Fibroblast of the aortic adventitia (primary cell): ENCODE measurements at places on chromosomes 16 and 17.

DNA sequence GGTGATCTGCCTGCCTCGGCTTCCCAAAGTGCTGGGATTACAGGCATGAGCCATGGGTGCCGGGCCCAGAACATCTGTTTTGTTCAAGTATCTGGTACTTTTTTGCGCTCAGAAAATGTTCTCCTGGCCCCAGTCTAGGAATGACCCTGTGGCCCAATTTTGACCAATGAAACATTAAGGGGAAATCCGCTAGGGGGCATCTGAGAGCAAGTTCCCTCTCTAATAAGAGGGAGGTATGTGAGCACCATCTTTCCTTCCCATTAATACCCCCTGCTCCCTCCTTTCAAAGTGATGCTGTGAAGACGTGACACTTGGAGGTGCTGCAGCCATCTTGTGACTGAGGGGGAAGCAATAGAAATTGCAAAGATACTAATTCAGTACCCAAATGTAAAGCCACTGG, 16.5 kb upstream of the CLEC3A start:
- no peak for DNase-seq

GRCh38 chr16:71630808-71631207, 4.8 kb downstream of the MARVELD3 start:
- DNase-seq: no peak

- DNase-seq: no peak
These were observed 22.7 kb downstream of the MYO15B start for GRCh38 chr17:75610103-75610984.

DNA sequence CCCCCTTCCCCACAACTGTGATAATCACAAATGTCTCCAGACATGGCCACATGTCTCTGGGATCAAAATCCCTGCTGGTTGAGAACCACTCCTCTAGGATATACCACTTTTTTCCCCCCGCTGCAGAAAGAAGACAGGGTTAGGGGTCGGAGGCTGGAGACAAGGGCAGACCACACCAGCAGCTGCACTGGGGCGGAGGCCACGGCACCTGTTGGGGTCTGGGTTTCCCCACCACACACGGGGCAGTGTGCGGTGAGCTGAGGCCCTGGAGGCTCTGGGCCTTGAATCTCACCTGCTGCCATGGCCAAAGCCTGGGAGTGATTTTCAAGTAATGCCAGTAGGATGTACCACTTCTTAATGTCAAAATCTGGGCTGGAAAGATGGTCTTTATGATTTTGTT, 320.5 kb downstream of the SNX29 start:
- no peak for DNase-seq

- no peak for DNase-seq
These were observed 21.7 kb downstream of the ACSF3 start for GRCh38 chr16:89115216-89115861.

- DNase-seq: no peak
These were observed 37.5 kb downstream of the ADCY7 start for GRCh38 chr16:50303605-50304466.

- DNase-seq: no peak
These were observed 44.4 kb downstream of the IRX3 start for GRCh38 chr16:54242199-54242598.

DNA sequence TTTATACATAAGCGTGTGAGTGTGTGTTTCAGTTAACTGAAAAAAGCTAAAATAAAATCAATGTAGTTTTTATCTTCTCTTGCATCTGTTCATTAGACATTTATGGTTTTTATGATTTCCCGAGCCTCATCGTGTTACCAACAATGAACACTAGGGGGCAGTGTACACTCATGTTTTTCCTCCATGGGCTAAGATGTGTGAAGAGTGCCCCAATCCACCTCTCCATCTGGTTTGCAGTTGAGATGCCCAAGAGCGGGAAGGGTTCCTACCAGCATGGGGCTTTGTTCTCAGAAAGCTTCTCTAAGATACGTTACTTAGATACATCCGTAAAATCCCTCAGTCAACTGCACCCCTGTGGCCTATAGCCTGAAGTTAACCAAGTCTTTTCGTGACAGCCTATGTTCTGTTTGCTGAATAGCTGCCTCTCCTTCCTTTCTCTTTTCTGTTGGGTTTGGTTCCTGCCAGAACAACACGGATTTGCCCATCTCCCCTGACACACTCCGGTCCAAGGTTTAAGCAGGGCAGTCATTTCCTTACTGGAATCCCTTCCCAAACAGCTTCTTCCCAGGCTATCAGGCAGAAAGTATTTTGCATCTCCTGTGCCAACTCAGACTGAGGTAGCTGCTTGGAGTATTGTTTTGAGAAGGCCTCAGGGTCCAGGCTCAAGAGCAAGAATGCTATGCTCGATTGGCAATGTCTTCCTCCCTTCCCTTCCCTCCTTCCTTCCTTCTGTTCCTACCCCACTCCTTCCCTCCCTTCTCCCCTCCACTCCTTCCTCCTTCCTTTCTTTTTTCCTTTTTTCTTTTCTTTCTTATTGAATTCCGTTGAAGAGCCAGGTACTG, 12.9 kb upstream of the ELAC2 start:
- peak; percentile 89 for DNase-seq
